ENCODE measurements at places on chromosomes 3 and 15. TPM values are rescaled to one million over a fixed set of nuclear protein-coding genes. Genes with fewer than 3 reads are reported as not detected.

- DNase-seq, result peak; percentile 65
These were observed at the start of gene SH3GL3 for GRCh38 chr15:83446904-83447709. Gene SH3GL3 (plus strand): TSS chr15:83447341. CDS start chr15:83447534, 193 bp downstream.

- no peak for DNase-seq
These were observed 75.2 kb downstream of the ESYT3 start for GRCh38 chr3:138509586-138509985.

DNA sequence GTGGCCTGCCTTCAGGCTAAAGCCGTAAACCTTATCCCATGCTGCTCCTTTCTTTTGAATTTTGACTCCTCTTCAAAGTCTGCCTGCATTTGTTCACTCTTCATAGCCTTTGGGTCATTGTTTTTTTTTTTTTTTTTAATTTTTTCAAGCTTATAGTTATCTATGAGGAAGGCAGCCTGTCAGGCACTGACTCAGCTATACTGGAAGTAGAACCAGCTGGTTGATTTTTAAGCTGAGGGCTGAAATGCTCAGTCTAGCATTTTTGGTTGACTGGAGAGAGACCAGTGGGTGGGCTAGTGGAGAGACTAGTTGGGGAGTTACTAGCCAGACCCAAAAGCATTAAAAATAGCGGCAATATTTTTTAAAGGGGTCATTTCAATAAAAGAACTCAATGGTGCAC, 44.1 kb downstream of the C3orf20 start:
- no peak for DNase-seq

Gene RFT1
- total RNA-seq, result 21.3 TPM

- DNase-seq, result no peak
These were observed 25.3 kb upstream of the ABHD17C start for GRCh38 chr15:80669663-80670273.

Gene C2CD4A
- 0.17 TPM for total RNA-seq

- peak; percentile 48 for DNase-seq
These were observed 67.0 kb upstream of the ABHD2 start for GRCh38 chr15:89021224-89021623.

Gene SLC28A1
- 2.6 TPM for total RNA-seq

- DNase-seq, result no peak
These were observed 74.8 kb downstream of the AQP9 start for GRCh38 chr15:58212909-58213526.

- DNase-seq, result no peak
These were observed 16.5 kb downstream of the ZXDC start for GRCh38 chr3:126459111-126459762.

GRCh38 chr3:66544619-66545429, 44.0 kb upstream of the LRIG1 start:
- no peak for DNase-seq

DNA sequence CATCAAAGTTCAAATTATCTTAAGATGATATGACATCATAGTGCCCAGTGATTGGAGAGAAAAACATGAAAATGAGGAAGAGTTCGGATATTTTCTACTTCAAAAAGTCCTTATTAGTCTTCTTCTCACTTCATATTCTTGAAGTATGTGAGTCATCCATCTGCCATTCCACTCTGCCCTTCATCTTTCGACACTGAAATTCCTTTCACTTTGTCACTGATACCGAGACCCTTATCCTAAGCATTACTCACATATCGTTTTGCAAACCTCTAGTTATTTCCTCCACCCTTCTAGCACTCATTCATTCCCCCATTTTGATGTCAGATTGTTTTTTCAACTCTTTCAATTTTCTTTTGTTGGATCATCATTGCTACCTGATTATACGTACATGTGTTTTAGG, 4.0 kb downstream of the OR5H14 start:
- no peak for DNase-seq

Gene SERINC4
- 0.23 TPM for total RNA-seq

GRCh38 chr3:178971614-178972013, 100.0 kb downstream of the ZMAT3 start:
- no peak for DNase-seq

Gene KIAA1143
- total RNA-seq, result 25.8 TPM

Gene TFRC
- 154 TPM for total RNA-seq

DNA sequence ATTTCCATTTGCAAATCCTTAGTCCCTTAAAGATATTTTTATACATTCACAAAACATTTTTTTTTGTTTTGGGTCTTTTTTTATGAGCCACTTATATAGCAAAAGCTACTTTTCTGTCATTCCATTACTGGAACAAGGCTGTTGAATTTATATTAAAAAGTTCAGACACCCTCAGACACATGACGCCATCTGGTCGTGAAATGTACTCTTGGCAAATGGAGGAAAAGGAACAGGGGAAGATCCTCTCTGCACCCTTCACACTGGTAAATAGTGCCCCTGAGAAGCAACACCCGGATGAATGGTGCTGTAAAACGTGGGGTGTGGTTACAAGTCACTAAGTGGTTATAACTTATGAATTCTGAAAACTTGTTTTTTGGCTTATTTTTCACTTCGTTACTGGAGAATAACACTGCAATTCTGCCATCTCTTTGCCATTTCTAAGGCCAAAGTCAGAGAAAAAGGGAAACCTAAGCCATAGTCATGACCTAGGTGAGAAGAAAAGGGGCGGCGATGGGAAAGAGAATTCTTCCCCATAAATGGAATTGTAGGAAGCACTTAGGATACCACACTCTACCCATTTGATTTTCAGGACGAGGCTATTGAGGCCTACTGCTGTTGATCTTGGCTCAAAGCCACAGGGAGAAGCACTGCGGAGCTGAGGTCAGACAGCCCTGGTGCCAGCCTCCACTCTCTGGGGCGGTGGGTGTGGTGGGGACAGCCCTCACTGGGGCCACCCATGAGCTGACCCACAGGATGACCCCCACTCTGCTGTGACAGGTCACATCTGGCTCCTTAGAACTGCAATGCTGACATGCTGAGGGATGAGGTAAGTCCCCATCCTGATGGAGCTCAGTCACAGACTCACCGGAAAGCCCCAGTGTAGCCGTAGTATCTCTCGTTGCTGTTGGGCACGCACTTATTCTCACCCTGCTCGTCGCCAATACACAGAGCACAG, 21.9 kb downstream of the LTF start:
- peak; percentile 53 for DNase-seq

DNA sequence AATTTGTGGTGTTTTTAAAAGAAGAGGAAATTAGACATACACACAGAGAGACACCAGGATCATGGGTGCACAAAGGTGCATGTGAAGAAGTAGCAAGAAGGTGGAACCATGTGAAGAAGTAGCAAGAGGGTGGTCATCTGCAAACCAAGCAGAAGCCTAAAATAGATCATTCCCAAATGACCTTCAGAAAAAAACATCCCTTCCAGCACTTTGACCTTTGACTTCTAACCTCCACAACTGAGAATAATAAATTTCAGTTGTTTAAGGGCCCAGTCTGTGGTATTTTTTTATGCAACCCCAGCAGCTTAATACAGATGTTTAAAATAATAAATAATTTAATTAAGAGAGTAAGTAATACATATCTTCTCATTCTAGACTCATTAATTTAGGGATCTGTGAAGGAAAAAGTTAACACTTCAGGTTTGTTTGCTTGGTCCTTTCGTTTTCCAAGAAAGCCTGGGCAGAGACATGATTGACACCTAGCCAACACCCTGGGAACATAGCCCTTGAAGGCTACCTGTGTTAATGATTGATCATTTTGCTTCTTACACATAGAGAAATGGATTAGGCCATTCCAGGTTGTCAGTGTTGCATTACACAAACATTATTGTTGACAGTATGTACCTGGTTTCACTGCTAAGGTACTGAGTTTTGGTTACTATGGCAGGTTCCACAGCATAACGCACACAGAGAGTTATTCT, 1331.2 kb upstream of the GBE1 start:
- no peak for DNase-seq

DNA sequence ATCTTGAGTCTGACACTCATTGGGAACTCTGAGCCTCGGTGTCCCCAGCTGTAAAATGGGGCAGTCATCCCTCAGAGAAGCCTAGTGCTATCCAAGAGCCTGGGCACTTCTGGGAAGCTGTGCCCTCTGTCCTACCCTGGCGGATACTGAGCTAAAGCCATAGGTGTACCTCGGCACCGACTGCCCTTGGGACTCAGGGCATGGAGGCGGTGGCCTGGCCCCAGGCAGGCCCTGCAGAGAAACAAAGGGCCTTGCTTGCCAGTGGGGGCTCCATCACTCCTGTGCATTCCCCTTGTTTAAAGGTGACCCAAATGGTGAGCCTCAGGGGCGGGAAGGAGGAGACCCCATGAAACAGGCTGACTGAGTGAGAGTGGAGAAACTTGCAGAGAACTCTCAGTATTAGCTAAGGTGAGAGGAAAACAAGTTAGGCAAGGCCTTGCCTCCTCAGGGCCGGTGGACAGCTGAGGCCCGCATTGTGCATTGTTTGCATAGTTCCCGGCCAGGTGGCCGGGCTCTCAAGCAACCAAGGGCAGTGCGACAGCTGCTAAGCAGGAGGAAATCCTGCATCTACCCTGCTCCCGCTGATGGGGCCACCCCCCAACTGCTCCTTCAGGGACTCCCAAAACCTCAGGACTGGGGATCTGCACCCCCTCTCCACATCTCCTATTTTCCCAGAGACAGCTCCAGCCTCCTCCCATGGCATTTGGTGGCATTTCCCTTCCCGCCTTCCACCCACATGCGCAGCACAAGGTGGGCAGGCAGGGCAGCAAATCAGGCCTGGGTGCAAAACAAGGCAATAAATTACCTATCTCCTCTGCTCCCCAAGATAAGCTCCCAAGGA, 4.3 kb downstream of the PFKFB4 start:
- DNase-seq, result no peak

DNA sequence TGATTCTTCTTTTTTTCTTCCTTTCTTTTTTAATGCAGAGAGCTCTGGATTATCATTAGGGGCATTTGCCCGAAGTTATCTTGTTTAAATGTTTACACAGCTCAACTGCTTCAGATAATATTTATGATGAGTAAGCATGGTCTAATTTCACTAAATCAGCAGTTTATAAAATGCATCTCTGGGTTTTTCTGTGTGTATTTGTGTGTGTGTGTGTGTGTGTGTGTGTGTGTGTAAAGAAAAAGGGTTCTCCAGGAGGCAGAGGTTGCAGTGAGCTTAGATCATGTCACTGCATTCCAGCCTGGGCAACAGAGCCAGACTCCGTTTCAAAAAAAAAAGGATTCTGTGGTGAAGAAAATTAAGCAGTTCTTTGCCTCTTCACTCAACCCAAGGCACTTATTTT, 25.9 kb upstream of the TNFSF10 start:
- DNase-seq, result no peak

Gene SLC12A1
- total RNA-seq, result not detected

GRCh38 chr3:180252683-180253082, 215.9 kb upstream of the PEX5L start:
- DNase-seq, result no peak

DNA sequence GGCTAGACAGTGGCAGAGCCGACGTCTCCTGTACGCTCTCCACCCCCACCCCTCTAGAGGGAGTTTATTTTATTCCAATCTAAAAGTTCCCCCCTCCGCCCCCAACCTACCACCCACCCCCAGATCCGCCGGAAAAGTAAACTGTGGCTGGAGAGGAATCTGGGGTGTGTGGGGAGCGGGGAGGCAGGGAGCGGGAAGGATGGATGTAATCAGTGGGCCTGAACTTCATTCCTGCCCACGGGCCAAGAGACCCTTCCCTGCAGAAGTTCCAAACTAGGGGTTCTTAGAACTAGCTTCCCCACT, 537 bp upstream of the CSRNP1 start:
- DNase-seq, result no peak

- no peak for DNase-seq
These were observed 1.4 kb downstream of the AHSG start for GRCh38 chr3:186614266-186614596.

Gene ACOX2
- 19.5 TPM for total RNA-seq

GRCh38 chr15:88623061-88623460, 1.9 kb downstream of the AEN start:
- no peak for DNase-seq
